ENCODE measurements at places on chromosomes 3 and 15.

DNA sequence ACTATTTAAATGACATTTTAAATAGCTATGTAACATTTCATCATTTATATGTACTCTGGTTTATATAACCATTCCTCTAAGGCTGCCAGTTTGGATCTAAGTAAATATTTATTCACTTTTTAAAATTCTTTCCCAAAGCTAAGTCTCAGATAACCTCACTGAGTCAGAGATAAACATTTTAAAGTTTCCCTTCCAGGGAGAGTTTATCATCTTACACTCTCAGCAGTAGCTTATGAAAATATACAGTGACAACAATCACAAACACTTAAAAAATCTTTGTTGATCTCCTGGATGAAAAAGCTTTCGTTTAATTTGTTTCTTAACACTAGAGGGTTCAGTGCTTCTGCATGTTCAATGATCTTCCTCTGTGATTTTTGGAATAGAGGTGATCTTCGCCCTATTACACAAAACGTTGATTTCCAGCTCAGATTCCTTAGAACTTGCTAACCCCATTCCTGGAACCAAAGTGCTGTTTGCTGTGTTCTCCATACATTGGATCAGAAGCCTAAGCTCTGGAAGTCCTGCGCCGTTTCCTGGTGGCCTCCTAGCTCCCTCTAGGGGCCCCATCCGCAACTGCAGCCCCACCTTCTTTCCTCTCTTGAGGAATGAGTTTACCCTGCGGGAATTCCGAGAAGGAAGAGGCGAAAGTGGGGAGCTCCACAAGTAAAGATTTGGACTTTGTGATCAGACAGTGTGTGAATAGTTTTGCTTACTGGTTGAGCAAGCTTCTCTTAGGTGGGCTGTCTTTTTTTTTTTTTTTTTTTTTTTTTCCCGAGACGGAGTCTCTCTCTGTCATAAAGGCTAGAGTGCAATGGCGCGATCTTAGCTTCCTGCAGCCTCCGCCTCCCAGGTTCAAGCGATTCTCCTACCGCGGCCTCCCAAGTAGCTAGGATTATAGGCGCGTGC is 29.3 kb upstream of the SACM1L start:
- no peak for DNase-seq

GRCh38 chr3:101311676-101312075 is 8.7 kb downstream of the IMPG2 start:
- DNase-seq = no peak

- no peak for DNase-seq
Observed at GRCh38 chr15:90807074-90807785, 61.2 kb upstream of the FURIN start.

GRCh38 chr3:72018343-72018984 is 233.5 kb upstream of the PROK2 start:
- DNase-seq = no peak

GRCh38 chr3:108227131-108227530 is 4.9 kb upstream of the IFT57 start:
- no peak for DNase-seq

- no peak for DNase-seq
Observed at GRCh38 chr15:34812369-34812768, 17.0 kb upstream of the ACTC1 start.

DNA sequence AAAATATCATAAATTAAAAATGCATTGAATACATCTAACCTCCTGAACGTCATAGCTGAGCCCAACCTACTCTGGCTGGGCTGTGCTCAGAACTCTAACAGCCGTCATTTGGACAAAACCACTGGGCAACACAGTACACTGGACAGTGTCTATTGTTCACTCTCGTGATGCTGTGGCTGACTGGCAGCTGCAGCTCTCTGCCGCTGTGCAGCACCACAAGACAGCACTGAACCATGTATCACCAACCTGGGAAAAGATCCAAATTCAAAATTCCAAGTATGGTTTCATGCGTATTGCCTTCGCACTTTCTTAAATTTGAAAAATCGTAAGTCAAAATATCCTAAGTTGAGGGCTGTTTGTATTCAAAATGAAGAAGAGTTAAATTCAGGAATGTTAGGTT is 145.1 kb upstream of the CNTN4 start:
- DNase-seq = no peak

GRCh38 chr3:61199843-61200242 is 51.4 kb downstream of the FHIT start:
- no peak for DNase-seq

DNA sequence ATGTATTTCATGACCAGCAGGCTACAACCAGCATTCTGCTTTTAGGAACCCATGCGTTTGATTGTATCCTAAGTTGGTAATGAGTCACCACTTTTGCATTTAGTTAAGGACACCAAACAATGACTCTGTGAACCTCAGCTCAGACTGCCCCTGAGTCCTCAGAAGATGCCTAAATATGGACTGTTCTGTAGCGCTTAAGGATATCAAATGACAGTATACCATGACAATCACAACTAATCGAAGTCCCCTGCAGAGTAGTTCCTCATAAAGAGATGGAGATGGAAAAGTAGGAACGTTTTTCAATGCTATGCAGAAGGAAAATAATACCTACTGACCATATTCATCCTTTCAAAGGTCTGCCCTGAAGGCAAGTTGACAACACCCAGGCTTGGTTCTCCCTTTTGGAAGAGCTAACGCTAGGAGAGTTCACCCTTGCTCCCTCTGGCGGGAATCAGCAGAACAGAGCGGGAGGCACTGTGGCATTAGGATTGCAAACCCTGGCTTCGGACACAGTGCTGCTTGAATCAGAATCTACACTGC is 508.6 kb downstream of the FHIT start:
- no peak for DNase-seq

GRCh38 chr15:67100801-67101581 is 35.6 kb downstream of the SMAD3 start:
- DNase-seq = no peak

- no peak for DNase-seq
Observed at GRCh38 chr3:152626226-152626625, 208.7 kb upstream of the P2RY1 start.

- DNase-seq = no peak
Observed at GRCh38 chr3:28986922-28987321, 293.9 kb upstream of the RBMS3 start.

GRCh38 chr3:42539871-42540714 is 37.6 kb downstream of the VIPR1 start:
- peak; percentile 23 for DNase-seq

DNA sequence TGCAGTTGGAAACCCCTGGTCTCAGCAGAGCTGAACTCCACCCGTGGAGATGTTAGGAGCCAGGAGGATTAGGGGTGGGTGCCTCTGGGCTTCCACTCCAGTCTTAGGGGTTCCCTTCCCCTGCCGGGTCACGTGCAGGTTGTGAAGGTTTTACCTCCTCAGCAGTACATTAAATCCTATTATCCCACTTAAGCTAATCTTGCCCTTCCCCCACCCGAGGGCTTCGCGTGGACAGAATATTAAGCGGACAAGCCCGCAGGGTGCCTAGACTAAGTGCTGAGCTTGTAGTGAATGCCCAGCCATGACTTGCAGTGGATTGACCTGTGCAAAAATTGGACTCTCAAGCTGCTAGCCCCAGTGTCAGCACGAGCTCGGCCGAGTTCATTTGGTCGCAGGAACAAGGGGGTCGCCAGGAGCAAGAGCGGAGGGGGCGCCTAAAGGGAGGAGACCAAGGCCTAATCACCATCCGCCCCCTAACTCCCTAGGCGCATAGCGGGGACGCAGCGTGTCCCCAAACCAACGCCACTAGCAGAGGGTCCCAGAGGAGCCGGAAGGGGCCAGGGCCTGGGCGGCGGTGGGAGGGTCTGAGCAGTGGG is 498 bp upstream of the SEMA4B start:
- no peak for DNase-seq
